ENCODE measurements at places on chromosomes 5 and 9.

GRCh38 chr5:40799258-40799657, 1.1 kb upstream of the PRKAA1 start:
- DNase-seq = no peak

GRCh38 chr9:121972501-121972981, 120.6 kb downstream of the TTLL11 start:
- DNase-seq = peak; percentile 67

- DNase-seq = peak; percentile 71
Measured at GRCh38 chr9:110432253-110432652, 94.6 kb upstream of the TXNDC8 start.

DNA sequence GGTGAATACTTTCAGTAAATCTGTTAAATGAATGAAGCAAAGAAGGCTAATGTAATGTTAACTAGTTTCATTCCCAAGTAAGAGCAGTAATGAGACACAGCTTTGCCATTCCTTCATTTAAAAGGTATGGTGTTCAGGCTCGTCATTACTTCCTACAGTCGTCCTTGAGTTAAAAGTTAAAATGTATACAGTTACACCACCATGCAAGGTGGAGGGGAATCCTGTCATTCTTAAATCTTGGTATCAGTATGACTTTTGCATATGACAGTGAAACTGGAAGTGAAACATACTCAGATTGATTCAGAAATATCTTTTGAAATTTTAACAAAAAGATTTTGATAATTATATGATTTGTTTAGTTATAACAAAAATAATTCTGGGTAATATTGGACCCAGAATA, 25.9 kb downstream of the MTRR start:
- DNase-seq = no peak

DNA sequence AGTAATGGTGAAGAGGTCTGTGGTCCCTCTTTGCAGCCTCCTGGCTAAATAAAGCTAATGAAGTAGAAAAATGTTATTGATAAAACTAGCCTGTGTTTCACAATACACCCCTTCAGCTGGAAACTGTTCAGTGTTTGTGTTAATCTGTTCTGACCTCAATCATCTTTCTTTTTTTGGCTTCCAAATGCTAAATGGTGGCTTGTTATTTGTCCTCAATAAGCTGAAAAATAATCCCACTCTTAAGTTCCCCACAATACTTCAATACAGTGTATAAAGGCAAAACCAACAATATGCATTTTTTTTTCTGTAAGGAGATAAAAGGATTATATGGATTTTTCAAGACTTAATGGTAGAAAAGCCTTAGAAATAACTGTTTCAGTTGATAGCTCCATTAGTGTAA, 560.5 kb downstream of the TUSC1 start:
- no peak for DNase-seq

DNA sequence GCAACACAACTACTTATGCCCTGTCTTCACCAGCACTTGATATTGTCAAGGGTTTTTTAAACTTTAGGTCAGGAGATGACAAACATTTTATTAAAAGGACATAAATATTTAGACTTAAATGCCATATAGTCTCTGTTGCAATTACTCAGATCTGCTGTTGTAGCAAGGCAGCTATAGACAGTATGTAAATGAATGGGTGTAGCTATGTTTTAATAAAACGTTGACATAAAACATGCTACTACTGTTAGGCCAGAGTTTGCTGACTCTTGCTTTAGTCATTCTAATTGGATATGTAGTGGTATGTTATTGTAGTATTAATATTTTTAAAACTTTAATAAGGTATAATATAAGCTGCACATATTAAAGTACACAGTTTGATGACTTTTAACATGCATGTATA, 27.7 kb downstream of the ZNF131 start:
- DNase-seq = no peak

DNA sequence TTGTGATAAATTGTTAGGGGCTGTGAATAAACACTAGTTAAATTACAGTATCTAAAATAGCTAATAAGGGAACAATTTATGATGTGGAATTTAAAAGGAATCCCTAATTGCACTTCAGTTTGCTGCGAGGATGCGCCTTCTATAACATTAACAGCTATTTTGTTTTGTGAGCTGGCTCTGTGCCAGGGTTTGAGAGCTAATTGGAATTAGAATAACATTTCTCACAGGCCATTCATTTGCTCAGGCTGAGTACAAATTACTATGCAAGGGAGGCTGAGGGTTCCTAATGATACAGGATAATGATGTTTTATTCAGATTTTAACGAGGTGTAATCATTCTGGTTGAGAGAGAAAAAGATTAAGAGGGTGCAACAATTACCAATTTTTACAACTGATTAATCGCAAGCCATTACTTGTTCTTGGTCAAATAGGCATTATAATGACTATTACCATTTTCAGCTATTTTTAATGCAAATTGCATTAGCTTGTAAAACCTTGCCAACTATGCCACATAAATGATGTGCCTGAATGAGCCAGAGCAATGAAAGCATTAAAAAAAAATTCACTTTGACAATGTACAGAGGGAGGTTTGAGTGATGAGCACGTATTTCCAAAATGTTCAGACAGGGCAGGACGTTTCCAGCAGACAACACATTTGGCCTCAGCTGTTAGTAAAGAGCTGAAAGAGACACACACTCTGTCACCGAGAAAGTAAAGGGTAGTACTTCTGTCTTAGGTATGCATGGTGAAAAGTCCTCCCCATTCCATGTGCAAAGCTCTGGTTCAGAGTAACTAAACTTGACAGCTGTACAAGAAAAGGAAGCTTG, 576.5 kb downstream of the TLE1 start:
- DNase-seq = no peak

DNA sequence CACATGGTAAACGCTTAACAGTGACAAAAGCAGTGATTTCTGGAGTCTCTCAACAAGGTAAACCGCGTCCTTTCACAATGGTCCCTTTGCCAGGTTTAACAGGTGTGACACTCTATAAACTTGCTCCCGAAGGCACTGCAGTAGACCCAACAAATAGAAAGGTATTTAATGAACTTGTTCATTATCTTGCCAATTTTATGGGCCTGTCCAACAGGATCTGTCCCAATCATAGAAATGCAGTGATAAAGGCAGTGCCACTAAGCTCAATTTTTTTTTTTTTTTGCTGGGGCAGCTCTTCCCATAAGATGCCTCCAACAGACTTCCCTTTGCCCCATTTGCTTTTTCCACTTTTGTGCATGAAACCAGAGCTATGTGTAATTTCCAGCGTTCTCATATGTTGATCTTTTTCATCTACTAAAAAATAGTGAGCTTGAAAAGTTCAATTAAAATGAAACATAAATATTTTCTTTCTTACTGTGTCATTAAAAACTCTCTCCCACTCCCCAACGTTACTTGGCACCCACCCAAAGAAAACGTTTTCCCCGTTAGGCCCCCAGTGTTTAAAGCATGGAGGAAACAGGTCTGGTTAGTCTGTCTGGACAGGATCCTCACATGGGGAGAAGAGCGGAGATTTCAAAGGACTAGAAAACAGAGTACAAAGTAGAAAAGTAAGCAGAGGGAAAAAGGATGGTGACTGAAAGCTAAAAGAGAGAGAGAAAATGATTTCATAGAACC, 80.9 kb upstream of the SPATA31D4 start:
- DNase-seq = no peak

DNA sequence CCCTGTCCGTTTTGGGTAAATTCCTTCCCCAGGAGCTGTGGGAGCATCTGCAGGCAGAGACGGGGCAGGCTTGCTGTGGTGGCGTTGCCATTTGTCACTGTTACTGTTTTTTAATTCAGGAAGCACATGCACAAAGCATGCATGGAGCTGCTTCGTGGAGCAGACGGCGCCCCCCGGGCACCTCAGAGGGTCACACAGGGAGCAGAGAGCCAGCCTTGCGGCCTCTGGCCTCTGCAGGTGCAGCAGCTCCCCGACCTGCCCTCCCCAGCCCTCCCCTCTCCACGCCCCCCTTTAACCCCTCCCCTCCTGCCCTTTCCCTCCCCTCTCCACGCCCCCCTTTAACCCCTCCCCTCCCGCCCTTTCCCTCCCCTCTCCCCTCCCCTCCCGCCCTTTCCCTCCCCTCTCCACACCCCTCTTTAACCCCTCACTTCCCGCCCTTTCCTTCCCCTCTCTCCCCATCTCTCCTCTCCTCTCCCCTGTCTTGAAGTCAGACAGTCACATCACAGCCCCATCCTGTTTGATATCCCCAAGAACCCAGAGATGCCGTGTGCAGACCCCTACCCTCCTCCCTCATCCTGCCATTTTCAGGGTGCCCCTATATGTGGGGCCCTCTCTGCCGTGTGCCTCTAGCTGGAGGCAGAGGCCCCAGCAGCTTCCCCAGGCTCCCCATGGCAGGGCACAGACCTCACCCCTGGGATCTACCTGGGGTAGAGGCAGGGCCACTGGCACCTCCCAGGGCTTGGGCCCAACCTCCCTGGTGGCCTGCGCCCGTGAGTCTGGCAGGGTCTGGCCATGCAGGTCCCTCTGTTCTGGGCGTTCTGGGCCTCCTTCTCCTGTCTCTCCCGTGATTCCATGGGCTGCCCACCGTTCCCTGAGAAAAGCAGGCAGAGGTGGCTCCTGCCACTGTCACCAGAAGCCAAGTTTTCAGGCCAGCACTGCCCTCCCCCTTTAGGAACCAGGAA, 29.6 kb upstream of the UBAC1 start:
- peak; percentile 77 for DNase-seq

GRCh38 chr5:91229031-91229727, 153.9 kb downstream of the ARRDC3 start:
- peak; percentile 47 for DNase-seq

- DNase-seq = peak; percentile 80
Measured at GRCh38 chr9:114968671-114969070, 38.3 kb upstream of the TNFSF8 start.
